ENCODE measurements at places on chromosomes 5 and 9. TPM values are rescaled to one million over a fixed set of nuclear protein-coding genes. Genes with fewer than 3 reads are reported as not detected.

The CACNA1B gene
- under 0.01 TPM for total RNA-seq

The ZNF879 gene
- total RNA-seq: 4.2 TPM

The CAMK4 gene
- total RNA-seq: 0.10 TPM

The IFNA13 gene
- total RNA-seq: not detected

The CWC27 gene
- 16.8 TPM for total RNA-seq

The HTR4 gene
- 0.10 TPM for total RNA-seq

The GRIN1 gene
- 0.10 TPM for total RNA-seq

The ENTREP1 gene
- 6.1 TPM for total RNA-seq

Data from vein endothelial cell (primary cell).